Substantia nigra (tissue), 51 donors: ENCODE measurements at places on chromosomes 1 and 21.

DNA sequence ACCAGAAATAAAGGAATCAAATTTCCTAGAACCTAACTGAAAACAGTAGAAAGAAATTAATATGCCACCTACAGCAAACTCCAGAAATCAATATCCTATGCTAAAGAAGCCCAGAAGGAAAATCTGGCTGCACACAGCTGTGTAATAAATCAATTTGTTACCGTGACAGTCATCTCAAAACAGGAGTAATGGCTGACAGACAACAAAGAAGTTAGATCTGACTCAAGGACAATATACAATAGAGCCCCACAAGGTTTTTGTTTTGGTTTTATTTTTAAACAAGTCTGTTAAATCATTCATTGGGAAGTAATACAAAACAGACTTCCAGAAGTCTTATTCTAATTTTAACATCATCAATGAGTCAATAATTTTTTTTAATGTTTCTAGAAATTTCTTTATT lies 168.4 kb downstream of the RERE start:
- no peak for DNase-seq

DNA sequence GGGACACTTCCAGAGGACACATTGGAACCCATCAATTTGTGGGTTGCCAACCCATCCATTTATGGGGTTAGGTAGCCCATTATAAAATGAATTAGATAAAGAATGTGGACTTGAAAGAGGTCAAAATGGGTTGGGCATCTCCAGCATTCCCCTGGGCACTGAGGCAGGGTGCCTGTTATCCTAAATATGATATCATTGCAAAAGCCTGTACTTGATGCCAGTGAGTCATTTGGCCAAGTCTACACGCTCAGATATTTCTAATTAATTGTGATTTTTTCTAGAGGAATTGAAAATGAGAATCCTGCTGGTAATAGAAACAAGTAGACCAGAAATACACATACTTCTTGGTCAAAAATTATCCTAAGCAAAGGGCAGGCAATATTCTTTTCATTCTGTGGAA lies 21.9 kb upstream of the NBL1 start:
- DNase-seq = no peak

DNA sequence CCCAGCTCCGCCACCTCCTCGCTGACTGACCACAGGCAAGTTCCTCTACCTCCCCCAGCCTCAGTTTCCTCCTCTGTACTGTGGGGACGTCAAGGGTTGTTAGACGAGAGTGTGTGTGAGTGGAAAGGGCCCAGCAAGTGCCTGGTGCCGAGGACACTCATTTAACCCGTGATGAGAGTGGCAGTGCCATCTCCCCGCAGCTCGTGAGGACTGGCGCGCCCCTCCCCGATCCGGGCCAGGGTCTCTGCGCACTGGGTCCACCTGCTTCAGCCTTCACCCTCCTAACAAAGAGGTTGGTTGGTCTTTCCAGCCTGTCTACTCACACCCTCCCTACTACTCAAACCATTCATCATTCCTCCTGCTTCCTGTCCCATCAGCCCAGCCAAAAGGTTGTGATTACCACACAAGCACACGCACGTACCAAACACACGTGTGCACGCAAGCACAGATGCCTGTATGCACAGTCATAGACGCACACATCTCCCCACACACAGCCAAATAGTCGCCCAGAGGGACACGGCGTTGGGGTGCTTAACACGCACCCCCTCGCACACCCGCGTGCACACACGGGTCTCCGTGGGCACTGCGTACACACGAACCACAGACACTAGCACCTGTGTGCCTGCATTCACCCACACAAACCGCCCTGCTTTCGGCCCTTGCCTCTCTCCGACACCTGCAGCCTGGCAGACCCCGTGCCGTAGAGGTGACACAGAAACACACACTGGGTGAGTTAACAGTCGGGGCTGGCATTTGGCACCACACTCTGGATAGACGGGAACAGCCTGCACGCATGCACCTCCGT lies 39.3 kb downstream of the TAS1R2 start:
- DNase-seq = no peak

- DNase-seq = peak; percentile 91
Observed at GRCh38 chr1:32179443-32180185, at the start of gene TXLNA. TSS of gene TXLNA (plus strand) at chr1:32179675. CDS start at chr1:32180346, 671 bp downstream.

GRCh38 chr1:94463765-94464330 lies 45.7 kb downstream of the ABCD3 start:
- DNase-seq = no peak

DNA sequence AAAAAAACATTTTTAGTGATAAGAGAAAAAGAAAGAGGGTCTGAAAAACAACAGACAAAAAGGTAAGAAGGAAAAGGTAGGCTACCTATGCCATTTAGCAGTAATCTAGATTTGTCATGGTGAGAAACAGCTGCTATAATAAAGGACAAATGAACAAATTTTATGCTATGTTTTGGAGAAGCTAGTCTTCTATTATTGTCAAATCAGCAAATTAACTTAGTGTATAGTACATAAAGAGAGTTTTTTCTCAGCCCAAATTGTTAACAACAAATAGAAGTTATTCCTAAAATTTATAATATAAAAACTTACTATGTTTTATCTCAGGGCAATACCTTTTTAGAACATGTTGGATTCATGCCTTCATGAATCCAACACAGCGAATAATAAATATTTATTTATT lies 88.7 kb downstream of the KIFAP3 start:
- DNase-seq = no peak

GRCh38 chr21:33036430-33037162 lies 10.9 kb downstream of the OLIG2 start:
- DNase-seq = no peak

DNA sequence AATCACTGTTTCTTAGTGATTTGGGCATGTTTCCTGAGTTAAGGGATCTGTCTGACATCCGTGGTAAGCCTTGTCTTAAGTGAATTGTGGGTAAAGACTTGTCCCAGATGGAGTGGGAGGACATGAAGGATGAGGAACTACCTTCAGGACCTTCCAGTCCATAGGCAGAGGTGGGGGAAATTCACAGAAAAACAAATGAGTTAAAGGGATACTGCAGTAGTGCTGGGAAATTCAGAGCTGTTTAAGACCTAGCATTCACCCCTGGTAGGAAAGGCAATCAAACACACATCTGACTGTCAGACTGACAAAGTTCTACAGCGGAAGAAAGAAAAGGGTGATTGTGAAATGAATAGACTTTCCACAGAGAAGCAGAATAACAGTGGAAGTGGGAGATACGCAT lies 3.0 kb downstream of the GNAT2 start:
- no peak for DNase-seq

- no peak for DNase-seq
Observed at GRCh38 chr1:91718368-91718767, 167.6 kb downstream of the TGFBR3 start.

DNA sequence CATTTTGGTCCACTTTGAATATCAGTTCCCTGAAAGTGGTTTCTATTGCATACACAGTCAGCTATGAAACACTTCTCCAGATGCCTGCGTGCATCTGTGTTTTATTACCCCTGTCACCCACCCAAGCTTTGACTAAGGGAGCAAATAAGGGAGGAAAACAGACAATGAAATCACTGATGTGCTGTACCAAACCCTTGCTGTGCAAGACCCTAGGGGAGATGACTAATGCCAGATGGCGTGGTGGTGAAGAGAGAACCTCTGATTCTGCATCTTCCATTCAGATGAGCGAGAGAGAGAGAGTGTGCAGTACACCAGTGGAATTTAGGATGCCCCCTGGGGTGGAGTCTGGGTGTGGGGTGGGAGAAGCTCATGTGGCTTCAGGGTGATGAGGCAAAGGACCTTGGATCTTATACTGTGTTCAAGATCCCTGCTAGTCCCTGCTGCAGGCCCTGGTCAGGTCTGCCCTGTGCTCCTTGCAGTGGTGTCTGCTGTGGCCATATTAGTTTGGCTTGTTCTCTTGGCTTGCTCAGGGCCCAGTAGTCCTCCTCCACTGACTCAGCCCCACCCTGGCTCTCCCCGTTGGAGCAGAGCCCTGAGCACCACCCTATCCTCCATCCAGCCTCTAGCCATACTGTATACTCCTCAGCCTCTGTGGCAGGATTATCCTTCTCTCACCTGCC lies 18.5 kb downstream of the CLCA1 start:
- DNase-seq = no peak

- no peak for DNase-seq
Observed at GRCh38 chr1:95364546-95364945, 130.5 kb downstream of the RWDD3 start.

DNA sequence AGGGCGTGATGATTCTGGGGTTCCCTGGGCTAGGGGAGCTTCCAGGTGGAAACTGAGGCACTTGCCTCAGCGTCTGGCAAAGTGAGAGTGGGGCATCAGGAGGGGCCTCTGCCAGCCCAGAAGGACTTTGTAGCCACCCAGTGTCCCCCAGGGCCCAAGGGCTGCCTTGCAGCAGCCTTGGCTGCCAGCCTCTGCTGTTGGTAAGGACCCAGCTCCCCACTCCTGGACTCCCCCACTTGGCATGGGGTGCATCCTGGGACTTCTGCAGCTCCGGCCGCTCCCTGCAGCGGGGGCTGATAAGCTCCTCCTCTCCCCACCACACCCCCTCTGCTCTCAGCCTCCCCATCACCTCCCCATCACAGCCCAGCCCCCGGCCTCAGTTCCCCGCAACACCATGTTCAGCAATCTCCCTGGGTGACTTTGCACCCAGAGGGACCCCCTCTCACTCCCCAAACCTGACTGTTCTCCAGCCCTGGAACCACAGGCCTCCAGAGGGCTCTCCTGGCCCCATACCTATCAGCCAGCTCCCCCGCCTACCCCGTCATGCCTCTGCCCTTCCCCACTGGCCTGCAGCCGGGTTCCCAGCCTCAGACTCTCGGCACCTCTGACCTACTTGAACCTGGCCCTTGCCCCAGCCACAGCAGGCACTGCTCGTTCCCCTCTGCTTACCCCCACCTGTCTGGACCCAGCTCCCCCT lies 113.0 kb downstream of the CRYAA start:
- DNase-seq = no peak

GRCh38 chr1:47709019-47709871 lies 271.4 kb downstream of the FOXD2 start:
- DNase-seq = no peak

DNA sequence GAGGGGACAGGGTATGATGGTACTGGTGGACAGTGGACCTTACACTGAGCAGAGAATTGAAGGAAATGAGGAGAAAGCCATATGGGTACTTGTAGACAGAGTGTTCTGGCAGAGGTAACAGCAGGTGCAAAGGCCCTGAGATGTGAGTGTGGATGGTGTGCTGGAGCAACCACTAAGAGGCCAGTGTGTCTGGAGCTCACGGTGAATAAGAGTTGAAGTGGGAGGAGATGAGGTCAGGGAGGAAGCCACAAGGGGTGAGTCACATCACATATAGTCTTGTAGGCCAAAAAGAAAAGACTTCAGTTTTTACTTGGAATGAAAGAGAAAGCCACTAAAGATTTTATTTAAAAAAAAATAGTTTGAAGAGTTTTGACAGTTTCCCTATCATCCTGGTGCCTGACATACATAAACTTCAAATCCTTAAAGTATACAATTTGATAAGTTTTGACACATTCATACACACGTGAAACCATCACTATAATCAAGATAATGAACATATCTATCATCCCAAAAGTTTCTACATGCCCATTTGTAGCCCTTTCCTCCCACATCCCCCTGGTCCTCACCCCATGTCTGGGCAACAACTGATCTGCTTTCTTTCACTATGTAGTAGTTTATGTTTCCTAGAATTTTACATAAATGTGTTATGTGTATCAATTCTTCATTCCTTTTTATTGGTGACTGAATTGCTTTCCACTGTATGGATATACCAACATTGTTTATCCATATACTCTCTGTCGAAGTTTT lies 148.4 kb downstream of the GPATCH2 start:
- DNase-seq = no peak

DNA sequence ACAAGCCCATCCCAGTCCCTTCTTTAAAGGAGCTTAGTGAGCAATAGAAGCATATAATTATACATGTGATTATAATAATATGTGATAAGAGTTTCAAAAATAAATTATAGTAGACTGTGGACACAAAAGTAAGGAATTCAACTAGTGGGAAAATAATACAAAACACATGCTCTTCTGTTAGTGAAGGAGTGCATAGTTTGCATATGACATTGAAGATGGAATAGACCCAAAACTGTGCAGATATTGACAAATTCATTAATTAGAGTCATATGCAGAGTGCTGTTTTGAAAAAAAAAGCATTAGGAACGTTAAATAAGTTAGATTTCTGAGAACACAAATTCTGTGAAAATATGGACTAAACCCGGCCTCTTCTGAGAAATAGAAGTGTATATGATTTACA lies 278.8 kb downstream of the ASTN1 start:
- no peak for DNase-seq

DNA sequence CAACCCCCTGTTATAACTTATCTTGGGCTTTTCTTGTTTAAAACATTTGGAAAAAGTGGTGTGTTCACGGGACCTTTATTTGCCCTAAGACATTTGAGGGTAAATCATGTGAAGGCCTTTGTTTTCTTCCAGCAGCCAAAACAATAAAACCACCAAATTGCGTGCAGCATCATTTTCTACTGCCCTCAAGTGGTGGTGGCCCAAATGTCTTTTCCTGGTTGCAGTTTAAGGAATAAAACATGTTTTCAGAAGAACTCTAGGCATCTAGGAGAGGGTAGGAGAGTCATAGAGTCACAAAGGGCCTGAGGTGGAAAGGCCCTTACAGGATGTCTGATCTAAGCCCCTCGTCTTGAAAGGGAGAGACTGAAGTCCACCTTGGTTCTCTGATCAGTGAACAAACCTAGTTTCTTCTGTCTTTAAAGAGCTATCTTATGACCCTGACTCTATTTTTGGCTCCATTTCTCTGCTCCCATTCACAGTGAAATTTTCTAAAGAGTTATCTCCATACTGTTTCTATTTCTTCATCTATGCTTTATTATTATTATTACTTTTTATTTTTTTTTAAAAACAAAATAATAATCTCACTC lies 16.0 kb upstream of the EPS15 start:
- peak; percentile 32 for DNase-seq

DNA sequence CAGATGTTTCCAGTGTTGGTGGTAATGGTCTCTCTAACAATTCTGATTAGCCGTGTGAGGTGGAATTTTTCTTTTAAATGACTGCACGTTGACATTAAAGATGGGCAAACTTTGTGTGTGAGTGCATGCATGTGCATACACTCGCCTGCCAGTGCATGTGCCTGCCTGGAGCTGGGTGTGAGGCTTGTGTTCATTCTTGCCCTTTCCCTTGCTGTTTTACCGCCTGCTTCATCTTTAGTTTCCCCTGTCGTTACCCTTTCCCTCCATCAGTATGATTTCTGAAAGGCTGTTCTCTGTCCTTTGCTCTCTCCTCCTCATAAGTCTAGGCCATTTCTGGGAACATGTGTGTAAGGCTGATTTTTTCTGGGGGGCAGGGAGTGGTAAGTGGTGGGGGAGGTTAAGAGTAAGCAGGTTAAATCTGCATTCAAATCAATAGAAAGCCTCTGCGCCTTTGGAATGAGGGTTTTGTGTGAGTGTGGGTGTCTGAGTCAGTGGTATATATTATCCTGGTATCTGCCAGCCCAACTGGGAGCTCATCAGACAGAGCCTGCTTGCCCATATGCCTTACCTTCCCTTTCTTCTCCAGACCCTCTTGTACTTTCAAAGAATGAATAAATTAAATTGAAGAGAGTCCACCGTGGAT lies 112.5 kb downstream of the PBX1 start:
- no peak for DNase-seq

GRCh38 chr21:34845521-34846451 lies 177.0 kb downstream of the CLIC6 start:
- no peak for DNase-seq

GRCh38 chr1:202639500-202639899 lies 70.8 kb downstream of the SYT2 start:
- DNase-seq = no peak

- no peak for DNase-seq
Observed at GRCh38 chr1:5920201-5920600, 72.0 kb downstream of the NPHP4 start.

- DNase-seq = no peak
Observed at GRCh38 chr1:15654091-15654690, 29.9 kb upstream of the PLEKHM2 start.
